ENCODE measurements at places on chromosomes 16 and 17.

DNA sequence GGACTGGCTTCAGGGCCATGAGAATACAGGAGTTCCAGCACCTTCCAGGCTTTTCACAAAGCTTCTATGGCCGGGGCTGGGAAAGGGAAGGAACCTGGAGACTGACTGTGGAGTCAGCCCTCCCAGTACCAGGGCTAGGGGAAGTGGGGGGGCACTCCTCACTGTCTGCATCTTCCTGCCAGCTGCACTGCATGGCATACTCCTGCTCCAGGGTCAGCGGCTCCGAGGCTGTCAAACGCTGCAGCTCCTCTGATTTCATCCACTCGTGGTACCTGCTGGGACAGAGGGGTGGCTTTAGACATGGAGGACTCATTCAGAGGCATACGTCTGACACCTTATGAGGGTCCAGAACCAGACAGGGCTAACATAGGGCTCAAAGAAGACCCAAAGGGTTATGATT is 2.7 kb downstream of the NAT9 start:
- no peak for DNase-seq

DNA sequence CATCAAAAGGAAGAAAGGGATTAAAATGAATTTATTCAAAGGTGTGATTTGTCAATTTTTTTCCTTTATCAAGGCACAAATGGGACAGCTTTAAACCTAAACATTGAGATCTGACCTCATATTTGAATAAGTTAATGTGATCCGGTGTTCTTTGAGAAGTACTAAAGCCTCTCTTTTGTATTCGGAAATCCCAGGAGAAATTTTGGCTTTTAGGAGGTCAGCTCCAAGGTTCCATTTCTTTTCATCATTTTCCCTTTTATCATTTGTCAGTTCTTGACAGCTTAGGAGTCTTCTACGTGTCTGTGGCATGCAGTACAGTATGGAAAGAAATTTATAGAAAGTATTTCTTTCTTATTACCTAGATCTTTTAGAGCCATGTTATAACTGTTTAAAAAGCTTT is 873.4 kb upstream of the CDH8 start:
- no peak for DNase-seq

GRCh38 chr17:40464392-40464855 is 21.2 kb downstream of the IGFBP4 start:
- no peak for DNase-seq

GRCh38 chr17:57523926-57524632 is 221.0 kb downstream of the CCDC182 start:
- no peak for DNase-seq

- no peak for DNase-seq
These were observed 14.4 kb downstream of the GUCY2D start for GRCh38 chr17:8016632-8017424.

DNA sequence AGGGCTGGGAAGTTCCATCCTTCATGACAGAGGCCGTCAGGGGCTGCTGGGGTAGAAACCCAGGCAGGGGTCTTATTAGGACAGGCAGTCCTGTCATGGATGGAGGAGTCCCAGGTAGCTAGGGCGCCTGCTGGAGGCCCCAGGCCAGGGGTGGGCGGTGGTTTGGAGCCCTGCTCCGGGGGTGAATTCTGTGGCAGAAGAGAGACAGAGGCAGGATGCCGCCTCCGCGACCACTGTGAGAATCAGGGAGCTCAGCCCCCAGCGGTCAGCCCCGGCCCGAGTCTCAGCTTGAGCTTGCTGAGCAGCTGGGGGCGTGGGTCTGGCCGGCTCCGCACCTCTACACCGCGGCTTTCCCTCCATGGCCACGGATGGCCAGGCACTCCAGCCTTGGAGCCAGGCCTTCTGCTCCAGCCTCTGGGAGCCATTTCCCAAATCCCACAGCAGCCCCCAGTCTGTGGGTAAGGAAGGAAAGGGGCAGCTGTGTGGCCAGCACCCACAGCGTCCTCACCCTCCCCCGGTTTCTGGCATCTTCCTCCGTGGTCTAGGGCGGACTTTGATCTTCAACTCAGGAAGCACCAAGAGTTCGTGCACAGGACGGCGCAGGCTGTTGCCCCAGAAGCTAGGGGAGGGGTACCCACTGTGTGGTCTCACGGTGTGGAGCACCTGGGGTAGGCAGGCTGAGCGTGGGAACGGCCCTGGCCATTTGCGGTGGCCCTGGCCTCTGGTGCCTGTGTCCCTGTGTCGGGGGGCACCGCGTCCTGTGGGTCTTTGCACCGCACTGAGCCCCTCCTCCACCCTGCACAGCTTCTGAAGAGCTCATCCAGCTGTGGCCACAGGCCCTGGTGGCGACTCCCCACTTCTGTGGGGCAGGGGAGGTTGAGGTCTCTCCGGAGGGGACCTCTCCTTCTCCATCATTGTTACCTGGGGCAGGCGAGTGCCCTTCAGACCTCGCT is 14.1 kb downstream of the CD7 start:
- DNase-seq = no peak

DNA sequence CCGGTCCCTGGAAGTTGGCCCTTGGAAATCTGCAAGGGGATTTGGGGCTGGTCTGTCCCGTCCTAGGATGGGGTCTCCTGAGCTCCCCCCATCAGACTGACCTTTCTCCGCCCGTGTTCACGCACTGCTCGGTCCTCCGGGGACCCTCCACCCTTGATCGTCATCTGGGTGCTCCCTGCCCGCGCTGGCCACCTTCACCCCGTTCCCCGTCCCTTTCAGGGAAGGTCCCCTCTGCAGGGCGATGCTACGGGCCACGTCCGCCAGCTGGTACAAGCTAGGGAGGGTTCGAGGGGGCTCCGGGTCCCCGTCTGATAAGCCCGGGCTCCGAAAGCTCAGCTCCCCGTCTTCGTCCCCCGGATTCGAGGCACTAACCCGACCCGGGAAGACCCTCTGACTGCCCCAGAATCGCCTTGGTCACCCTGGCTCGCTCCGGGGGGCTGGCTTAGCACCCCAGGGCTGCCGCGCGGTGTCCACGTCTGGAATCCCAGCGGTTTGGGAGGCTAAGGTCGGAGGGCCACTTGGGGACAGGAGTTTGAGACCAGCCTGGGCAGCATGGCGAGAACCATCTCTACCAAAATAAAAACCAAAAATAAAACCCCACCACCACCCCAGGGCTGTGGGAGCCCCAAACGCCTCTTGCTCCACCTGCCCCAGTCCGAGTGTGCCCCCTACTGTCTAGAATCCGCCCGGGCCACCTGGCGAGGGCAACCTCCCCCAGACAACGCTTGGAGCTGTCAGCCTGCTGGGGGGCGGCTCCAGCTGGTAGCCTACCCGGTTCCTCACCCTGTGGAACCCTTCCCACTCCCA is 1.1 kb upstream of the SLC43A2 start:
- peak; percentile 58 for DNase-seq

GRCh38 chr16:56871172-56871593 is 6.2 kb downstream of the SLC12A3 start:
- DNase-seq = no peak

GRCh38 chr17:27380551-27380950 is 75.7 kb upstream of the KSR1 start:
- DNase-seq = no peak

GRCh38 chr16:62933929-62934328 is 897.7 kb upstream of the CDH8 start:
- DNase-seq = no peak

- no peak for DNase-seq
These were observed 4.0 kb downstream of the SRRM2 start for GRCh38 chr16:2756288-2757015.

GRCh38 chr16:47617732-47618131 is 156.6 kb downstream of the PHKB start:
- no peak for DNase-seq

DNA sequence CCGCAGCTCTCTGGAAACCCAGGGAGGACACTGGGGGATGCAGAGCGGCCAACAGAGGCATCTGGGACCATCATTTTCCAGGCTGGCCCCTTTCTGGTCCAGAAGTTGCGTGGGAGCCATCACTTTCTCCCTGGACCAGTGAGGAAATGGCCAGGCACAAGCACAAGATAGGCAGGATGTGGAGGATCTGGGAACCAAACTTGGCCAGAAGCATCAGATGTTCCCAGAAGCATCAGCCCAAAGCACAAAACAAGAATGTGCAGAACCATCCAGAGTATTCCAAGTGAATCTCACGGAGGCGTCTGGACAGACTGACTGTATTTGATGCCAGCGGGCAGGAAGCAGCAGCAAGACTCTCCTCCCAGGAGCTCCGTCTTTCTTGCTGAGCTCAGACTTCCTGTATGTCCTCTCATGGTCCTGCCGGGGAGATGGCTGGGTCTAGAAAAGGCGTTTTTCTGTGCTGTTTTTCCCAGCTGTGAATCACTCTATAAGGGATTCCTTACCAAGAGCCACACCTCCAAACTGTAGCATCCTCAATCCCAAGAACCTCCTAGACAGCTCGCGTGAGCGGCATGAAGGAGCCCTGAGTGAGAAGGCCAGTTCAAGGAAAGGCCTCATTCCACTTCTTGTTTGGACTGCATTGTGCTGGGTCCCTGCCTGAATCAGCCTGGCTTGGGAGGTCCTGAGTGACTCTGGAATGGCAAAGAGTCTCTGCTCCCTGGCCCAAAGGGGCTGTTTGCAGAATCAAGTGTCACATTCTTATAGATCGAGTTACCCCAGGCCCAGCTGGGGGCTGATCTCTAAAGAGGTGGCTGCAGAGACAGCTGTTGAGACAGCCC is 49.5 kb upstream of the MTSS2 start:
- DNase-seq = no peak

- no peak for DNase-seq
These were observed 4.1 kb downstream of the ASIC2 start for GRCh38 chr17:33288954-33289353.

- DNase-seq = no peak
These were observed 12.1 kb downstream of the SCNN1G start for GRCh38 chr16:23194497-23195221.

GRCh38 chr17:2266045-2266864 is 37.3 kb downstream of the SMG6 start:
- peak; percentile 74 for DNase-seq

- DNase-seq = no peak
These were observed 13.8 kb downstream of the USP22 start for GRCh38 chr17:21029036-21029435.

DNA sequence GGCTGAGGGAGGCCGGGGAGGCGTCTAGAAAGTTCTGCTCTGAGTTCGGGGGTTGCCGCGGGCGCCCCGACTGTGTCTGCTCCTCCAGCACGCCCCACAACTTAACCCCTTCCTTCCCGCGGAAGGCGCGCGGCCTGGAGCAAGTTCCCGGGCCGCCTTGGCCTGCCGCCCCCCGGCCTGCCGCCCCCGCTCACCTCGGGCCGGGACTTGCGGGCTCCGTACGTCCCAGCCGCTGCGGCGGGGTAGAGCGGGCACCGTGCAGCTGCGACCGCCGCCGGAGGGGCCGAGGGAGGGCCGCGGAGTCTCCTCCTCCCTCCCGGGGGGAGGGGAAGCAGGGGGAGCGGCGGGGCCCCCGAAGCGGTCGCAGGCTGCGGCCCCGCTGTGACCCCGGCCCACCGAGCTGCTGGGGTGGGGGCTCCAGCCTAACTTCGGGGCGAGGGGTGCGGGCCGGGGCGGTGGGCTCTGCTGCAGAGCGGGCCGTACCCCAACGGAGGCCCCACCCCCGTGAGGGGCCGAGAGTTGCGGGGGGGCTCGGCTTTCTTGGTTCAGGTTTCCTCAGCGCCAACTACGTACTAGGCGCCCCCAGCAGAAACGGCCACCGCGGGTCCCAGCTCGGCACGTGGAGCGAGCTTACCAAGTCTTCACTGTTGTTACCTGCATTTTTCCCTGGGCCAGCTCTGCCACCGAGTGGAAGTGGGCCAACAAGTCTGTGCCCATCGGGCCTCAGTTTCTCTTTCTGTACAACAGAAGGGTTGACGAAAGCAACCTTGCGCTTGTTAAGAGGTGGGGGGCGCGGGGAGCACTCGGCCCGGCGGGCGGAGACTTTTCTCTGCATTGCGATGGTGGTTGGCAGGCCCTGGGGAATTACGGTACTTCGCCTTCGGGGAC is at the start of gene CCDC102A:
CCDC102A (minus strand) TSS at position 266 of the 888 bp plus-strand sequence. CDS start 7,394 bp downstream, outside the sequence.
- DNase-seq = peak; percentile 32

GRCh38 chr17:26809033-26809432 is 484.9 kb upstream of the WSB1 start:
- DNase-seq = no peak

DNA sequence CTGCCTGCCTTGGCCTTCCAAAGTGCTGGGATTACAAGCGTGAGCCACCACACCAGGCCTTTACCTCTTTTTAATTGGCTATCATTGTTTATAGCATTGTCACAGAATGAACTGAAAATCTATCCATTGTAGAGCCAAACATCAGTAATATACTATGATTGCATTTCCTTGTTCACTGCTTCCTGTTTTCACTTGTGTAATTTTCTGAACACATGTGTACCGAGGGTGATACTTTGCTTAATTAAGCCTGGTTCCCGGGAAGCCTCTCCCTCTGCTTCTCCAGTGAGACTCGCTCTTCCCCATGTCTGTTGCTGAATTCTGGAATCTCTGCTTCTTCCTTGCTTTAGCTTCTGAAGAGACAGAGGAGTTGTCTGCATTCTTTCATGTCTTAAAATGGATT is 33.1 kb downstream of the POLR3E start:
- DNase-seq = no peak

DNA sequence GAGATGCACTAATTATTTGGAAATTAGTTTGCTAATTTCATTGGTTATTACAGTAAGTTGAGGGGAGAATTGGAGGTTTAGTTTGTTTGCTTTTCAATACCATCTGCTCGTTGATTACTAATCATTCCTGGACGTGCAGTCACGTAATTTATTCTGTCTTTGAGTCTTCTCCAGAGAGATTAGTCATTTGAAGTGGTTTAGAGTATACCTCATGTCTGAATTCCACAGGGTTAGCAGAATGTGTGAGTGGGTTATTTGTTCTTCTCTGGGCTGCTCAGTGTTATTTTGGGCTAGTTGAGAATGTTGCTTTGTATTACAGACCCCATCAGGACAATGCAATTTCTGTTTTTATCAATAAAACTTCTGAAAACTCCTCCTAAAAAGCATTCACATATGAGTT is 265.0 kb downstream of the RBFOX1 start:
- DNase-seq = no peak

- no peak for DNase-seq
These were observed 23.7 kb downstream of the COX11 start for GRCh38 chr17:54944796-54945195.

DNA sequence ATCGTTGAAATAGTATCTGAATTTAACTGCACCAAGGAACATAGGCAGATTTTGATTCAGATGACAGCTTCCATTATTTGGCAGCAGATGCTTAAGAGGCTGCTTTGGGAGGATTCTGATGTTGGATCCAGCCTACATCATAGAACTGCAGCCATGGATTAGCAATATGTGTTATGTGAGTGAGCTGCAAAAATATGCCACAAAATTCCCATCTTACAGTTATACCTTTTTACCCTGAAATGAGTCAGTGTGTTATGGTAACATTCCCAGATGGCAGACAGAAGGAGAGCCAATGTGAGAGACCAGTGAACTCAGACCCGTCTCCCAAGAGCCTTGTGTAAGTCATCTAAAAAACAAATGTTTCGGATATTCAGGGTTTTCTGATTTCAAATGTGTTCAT is 206.1 kb downstream of the CDH13 start:
- DNase-seq = no peak

GRCh38 chr17:79616801-79617200 is 6.0 kb upstream of the RBFOX3 start:
- DNase-seq = no peak

- DNase-seq = no peak
These were observed 156.1 kb upstream of the CDH13 start for GRCh38 chr16:82470620-82471152.

Measured in stimulated activated CD8-positive, alpha-beta memory T cell treated with anti-CD3 and anti-CD28 coated beads, Interleukin-4, amount 100 ng/mL, for 4 hours (primary cell).